CD4-positive, alpha-beta T cell treated with Interleukin-1 beta for 1 hour (primary cell): ENCODE measurements at places on chromosomes 2 and 18.
A peak's percentile ranks its signal among the peaks of the same experiment; 100 is the strongest.

- no peak for DNase-seq
Measured at GRCh38 chr2:74149570-74150319, 2.0 kb upstream of the BOLA3 start.

DNA sequence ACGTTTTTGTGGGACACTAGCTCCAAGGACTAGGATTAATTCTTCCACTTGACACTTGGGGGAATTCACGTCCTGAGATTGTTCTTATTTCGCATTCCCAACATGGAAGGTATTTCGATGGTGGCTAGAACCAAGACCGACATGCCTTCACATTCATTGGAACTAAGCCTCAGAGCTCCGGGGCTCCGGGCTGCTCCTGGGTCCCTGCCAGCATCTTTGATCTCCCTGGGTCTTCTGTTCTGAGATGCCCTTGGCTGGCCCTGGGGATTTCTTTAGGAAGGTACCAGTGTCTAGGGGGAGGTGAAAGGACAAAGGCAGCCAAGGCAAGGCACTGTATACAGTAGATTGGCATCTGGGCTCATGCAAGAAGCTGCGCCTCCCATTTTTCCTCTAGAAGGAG is 76.8 kb downstream of the DYSF start:
- no peak for DNase-seq

GRCh38 chr2:74198023-74198460 is 373 bp upstream of the MTHFD2 start:
- no peak for DNase-seq

GRCh38 chr2:125224188-125224587 is 1199.1 kb downstream of the CNTNAP5 start:
- DNase-seq: no peak

DNA sequence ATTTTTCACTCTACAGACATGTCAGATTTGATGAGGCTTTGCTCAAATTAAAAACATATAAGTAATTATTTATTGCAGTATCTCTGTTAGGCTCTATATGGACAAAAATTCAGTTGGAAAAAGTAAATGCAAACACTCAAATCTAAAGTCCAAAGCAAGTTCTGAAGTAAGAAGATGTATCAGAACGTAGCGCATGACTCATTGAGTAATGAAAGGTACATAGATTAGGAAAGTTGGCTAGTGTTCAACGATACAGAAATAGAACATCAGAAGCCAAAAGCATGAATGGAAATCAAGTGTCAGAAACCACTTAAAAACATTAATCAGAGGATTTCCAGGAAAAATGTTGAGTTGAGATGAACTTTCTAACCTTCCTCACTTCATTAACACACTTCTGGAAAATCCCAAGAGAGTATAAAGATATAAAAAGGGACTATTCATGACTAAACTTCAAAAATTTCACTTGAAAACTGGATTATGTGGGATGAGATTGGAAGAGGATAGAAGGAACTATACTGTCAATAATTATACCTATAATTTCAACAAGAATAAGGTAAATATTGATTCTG is 494.1 kb downstream of the LRRTM4 start:
- DNase-seq: no peak

DNA sequence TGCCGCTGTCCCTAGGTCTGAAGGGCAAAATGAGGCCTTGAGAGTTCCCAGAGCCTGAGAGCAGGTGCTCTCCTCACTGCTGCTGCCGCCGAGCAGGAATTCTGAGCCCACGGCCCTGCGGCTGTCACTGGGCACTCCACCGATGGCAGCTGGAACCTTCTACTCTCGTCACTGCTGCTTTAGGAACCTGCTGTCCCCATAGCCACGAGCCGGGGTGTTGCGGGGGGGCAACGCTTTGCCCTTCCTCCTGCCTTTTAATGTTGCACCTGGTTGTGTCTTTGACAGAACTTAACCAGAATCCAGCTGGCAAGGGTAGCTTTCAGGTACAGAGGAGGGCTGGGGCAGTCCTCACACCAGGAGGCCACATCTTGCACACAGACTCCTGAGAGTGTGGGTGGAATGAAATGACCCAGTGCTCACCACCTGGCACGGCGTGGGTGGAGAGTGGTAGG is 32.3 kb downstream of the NCK2 start:
- DNase-seq: no peak

- DNase-seq: no peak
Measured at GRCh38 chr2:152464851-152465470, 130.0 kb downstream of the FMNL2 start.

DNA sequence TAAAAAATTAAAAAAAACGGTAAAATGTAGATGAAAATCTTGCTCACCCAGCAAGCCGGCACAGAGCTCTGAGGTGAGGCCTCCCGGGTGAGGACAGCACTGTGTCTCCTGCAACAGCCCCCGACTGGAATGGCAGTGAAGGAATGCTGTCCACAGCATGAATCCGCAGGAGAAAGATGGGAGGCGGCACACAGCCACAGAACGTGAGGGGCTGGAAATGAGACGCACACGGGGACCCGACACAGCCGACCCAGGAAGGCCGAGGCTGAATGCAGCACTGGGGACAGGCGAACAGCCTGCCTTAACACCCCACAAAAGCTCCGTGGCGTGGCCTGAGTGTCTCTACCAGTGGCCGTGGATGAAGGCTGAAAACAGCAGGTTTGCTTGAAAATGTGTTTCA is 34.7 kb downstream of the BOK start:
- no peak for DNase-seq

GRCh38 chr2:191015239-191015638 is 1.3 kb upstream of the STAT1 start:
- DNase-seq: no peak

DNA sequence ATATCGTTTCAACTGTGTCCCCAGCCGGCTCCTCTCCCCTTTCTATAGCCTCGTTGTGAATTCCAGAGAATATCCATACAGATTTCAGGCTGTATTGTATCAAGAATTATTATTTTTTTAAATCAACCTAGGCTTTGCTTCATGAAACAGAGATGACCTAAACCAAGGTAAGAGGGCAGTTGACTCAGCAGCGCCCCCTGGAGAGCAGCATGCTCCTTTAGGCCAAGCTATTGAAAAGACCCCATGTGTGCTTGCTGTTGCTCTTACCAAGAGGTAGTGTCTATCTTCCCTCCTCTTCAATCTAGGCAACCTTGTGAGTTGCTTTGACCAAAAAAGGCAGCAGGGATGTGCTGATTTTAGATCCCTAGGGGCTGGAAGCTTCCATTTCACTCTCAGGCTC is 426.7 kb upstream of the SMIM21 start:
- no peak for DNase-seq

DNA sequence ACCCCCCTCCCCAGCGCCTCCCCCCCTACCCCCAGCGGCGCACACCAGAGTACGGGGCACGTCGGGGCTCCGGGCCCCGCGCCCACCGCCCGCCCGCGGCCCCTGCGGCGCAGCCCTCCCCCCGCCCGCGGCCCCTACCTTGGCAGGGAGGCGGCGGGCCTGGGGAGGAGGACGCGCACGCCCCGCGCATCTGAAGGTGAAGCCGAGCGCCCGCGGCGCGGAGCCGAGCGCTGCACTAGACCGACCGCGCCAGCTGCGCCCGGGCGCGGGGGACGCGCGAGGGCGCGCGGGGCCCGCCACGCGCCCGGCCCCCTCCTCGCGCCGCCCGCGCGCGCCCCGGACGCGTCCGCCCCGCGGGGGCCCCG is at the start of gene ZNF516:
ZNF516 (minus strand) TSS at position 237 of the 365 bp plus-strand sequence. CDS start 52,188 bp downstream, outside the sequence.
- DNase-seq: peak; percentile 28

- DNase-seq: no peak
Measured at GRCh38 chr18:61360404-61361383, 27.5 kb downstream of the CDH20 start.

- peak; percentile 30 for DNase-seq
Measured at GRCh38 chr2:10305254-10305635, 2.5 kb downstream of the HPCAL1 start.
